ENCODE measurements at places on chromosomes 7 and 10. TPM values are rescaled to one million over a fixed set of nuclear protein-coding genes. Genes with fewer than 3 reads are reported as not detected.

UNCX gene
- not detected for total RNA-seq

PKD2L1 gene
- not detected for total RNA-seq

HOXA10 gene
- total RNA-seq, result not detected

SYT15 gene
- 5.2 TPM for total RNA-seq

GRCh38 chr7:24135003-24135817 lies 148.8 kb upstream of the NPY start:
- no peak for DNase-seq

GRCh38 chr10:84331091-84331490 lies 2.7 kb downstream of the CCSER2 start:
- no peak for DNase-seq

- no peak for DNase-seq
Observed at GRCh38 chr10:17144757-17145156, 15.1 kb upstream of the CUBN start.

- DNase-seq, result no peak
Observed at GRCh38 chr10:1368842-1369171, 312.6 kb downstream of the WDR37 start.

GRCh38 chr10:126908225-126908624 lies 3.0 kb downstream of the DOCK1 start:
- DNase-seq, result no peak

DNA sequence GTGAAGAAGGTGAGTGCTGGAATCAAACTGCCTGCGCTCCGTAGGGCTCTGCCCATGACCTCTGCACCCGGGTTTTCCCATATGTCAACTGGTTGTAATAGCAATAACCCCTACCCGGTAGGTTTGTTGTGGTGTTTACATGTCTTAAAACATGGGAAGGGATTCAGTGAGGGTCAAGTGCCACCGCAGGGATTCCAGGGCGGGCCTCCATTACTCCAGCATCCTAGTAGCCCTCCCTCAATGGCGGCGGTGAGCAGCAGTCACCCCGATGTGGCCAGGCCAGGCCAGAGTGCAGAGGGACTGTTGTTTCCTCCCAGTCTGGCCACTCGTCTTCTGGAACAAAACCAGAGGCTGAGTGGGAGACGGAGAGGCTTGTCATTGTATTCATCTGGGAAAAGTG lies 37.6 kb upstream of the ENO4 start:
- DNase-seq, result no peak

- no peak for DNase-seq
Observed at GRCh38 chr10:23293973-23294590, 50.5 kb downstream of the C10orf67 start.

DNA sequence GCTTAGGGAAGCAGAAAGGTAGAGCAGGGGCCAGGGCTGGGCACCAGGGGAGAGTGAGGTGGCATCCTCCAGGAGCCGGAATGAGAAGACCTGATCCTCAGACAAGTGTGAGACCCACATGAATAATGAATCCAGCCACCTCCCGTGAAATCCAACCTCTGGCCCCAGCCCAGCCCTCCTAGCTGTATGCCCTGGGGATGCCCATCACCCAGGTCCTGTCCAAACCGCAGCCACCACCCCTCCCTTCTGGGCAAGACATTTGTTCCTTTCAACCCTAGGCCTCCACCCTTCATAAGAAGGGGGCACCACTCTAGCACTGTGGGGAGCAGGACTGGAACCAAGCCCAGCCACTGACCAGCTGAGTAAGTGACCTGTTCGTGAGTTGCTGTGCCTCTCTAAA lies 9.7 kb downstream of the PDZD7 start:
- no peak for DNase-seq

- no peak for DNase-seq
Observed at GRCh38 chr10:18822156-18822555, 162.9 kb downstream of the ARL5B start.

DNA sequence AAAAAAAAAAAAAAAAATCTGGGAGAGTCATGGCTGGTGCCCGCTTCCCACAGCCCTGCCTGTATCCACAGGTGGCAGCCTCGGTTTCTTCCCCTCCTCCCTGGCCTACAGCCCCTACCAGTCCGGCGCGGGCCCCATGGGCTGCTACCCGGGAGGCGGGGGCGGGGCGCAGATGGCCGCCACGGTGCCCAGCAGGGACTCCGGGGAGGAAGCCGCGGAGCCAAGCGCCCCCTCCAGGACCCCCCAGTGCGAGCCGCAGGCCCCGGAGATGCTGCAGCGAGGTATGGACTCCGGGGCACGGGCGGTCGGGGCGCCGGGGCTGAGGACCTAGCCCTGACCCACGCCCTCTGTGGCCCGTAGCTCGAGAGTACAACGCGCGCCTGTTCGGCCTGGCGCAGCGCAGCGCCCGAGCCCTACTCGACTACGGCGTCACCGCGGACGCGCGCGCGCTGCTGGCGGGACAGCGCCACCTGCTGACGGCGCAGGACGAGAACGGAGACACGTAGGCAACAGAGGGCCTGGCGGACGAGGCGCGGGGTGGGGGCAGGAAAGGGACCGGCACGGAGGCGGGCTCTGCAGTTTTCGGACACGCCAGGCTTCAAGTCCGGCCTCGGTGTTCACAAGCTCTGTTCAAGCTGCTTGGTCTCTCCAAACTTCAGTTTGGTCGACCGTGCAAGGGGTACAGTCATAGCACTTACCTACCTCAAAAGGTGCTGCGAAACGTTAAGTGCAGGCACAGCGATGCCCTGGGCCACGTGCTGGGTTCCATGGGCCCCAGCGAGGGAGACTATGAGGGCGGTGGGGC lies 3.9 kb downstream of the NFKB2 start:
- DNase-seq, result peak; percentile 93

All from heart left ventricle (tissue), 16 donors.